Upper lobe of left lung (tissue), 6 donors: ENCODE measurements at places on chromosomes 5 and 9. TPM values are rescaled to one million over a fixed set of nuclear protein-coding genes. Genes with fewer than 3 reads are reported as not detected.

- H3K4me3 ChIP-seq: no peak overlapping the region
- DNase-seq: peak; percentile 91
- H3K36me3 ChIP-seq: peaks cover 25% of the 10 kb centered on the region
- peak overlapping the region; percentile 56 for H3K27ac ChIP-seq
- peaks cover 66% of the 10 kb centered on the region for H3K4me1 ChIP-seq
Measured at GRCh38 chr9:134055981-134056461, 11.8 kb downstream of the BRD3 start.

GRCh38 chr5:61878471-61878870, 427.5 kb upstream of the KIF2A start:
- no peaks in the 10 kb centered on the region for H3K36me3 ChIP-seq
- H3K4me3 ChIP-seq: no peak overlapping the region
- no peak for DNase-seq
- no peaks in the 10 kb centered on the region for H3K27me3 ChIP-seq
- H3K4me1 ChIP-seq: no peaks in the 10 kb centered on the region
- no peak overlapping the region for H3K27ac ChIP-seq

DNA sequence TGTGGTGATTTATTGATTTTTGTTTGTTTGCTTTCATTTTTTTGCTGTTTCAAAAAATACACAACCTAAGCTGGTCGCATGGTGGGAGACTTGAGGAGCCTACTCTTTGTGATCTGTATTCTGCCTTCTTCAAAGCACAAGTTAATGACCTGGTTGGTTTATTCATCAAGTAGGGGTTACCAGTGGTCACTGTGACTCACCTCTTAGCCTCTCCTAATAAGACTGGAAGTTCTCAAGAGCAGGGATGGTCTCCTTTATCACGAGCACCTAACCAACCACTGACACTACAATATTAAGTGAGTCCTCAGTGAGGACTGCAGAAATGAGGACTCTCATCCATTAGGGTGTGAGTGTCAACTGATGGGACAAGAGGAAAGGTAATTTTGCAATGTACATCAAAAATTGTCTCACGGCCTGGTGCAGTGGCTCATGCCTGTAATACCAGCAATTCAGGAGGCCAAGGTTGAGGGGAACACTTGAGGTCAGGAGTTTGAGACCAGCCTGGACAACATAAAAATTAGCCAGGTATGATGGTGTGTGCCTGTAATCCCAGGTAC, 13.6 kb upstream of the MTMR12 start:
- no peak overlapping the region for H3K4me3 ChIP-seq
- DNase-seq: no peak
- no peaks in the 10 kb centered on the region for H3K27me3 ChIP-seq
- H3K36me3 ChIP-seq: no peaks in the 10 kb centered on the region

DNA sequence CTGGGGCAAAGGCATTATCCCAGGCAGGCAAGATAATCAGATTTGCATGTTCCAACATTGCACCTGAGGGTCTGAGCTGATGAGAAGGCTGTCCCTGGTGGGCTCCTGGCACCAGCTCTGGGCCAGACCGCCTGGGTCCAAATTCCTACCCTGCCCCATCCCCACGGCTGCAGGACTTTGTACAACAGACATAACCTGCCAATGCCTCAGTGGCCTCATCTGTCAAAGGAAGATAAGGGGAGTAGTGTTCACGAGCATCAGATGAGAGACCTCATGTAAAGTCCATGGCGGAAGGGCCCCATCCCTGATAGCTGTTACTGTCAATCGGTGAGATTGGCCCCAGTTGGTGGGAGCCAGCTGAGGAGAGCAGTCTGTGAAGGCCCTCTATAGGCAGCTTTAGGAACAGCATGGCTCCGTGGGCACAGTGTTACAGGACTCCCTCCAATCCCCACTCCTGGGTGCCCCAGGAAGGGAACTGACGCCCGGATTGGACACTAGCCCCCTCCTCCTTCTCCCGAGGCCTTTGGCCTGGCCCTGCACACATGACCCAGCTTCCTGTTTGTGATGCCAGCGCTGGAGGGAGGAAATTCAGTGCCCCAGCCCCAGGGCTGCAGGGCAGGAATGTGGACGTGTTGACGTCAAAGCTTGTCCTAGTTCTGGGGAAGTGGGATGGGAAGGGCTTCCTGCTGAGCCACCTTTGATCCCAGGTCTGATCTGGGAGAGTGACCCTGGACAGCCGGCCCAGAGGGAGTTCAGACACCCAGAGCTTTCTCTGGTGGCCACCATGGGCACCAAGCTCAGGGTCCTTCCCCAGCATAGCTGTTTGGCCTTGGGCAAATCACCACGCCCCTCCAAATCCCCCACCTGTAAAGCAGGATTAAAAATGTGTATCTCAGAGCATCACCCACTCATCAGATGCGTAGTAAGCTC, 56.2 kb downstream of the DUSP1 start:
- H3K27me3 ChIP-seq: no peaks in the 10 kb centered on the region
- DNase-seq: no peak
- peaks cover 51% of the 10 kb centered on the region for H3K4me1 ChIP-seq
- H3K36me3 ChIP-seq: no peaks in the 10 kb centered on the region
- no peak overlapping the region for H3K4me3 ChIP-seq

DNA sequence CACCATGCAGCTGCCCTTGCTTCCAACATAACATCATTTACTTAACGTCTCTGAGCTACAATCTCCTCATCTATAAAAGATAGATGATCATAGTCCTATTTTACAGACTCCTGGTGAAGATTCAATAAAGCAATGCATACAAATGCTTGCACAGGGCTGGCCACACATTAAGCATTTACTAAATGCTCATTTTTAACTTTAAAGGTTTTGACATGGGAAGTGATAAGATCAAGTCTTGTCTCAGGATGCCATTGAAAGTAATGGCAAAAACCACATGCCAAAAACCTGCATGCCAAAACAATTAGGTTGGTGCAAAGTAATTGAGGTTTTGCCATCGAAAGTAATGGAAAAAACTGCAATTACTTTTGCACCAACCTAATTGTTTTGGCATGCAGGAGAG, 181.2 kb upstream of the ADRA1B start:
- no peak overlapping the region for H3K4me3 ChIP-seq
- H3K36me3 ChIP-seq: no peaks in the 10 kb centered on the region
- no peaks in the 10 kb centered on the region for H3K27me3 ChIP-seq
- H3K27ac ChIP-seq: no peak overlapping the region
- H3K4me1 ChIP-seq: no peaks in the 10 kb centered on the region
- DNase-seq: no peak

DNA sequence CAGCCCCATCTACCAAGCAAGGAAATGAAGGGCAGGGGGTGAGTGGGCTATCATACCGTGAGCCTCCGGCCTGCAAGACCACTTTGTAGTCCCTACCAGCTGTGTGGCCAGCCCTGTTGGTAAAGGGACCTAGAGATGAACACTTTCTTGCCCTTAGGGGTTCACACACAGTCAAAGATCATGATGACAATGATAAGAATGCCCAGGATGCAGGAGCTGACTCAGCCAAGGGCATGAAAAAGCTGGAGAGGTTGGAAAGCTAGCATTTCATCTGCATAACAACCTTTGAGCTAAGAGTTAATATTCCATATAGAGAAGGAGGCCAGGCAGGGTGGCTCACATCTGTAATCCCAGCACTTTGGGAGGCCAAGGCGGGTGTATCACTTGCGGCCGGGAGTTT, 19.2 kb upstream of the FGFR4 start:
- H3K4me3 ChIP-seq: no peak overlapping the region
- no peak overlapping the region for H3K27ac ChIP-seq
- no peak for DNase-seq
- no peaks in the 10 kb centered on the region for H3K27me3 ChIP-seq
- H3K4me1 ChIP-seq: peaks cover 4% of the 10 kb centered on the region

The WDR31 gene
- total RNA-seq: 5.2 TPM

The FABP6 gene
- total RNA-seq: 4.4 TPM

The STPG3 gene
- not detected for total RNA-seq

The HNRNPAB gene
- total RNA-seq: 105 TPM
